ENCODE measurements at places on chromosomes 4 and X.

- no peak for DNase-seq
Observed at GRCh38 chr4:99356992-99357391, 4.4 kb upstream of the ADH1C start.

- DNase-seq = no peak
Observed at GRCh38 chr4:99648321-99648720, 9.3 kb downstream of the C4orf54 start.

- DNase-seq = no peak
Observed at GRCh38 chrX:118167361-118167760, 50.8 kb upstream of the KLHL13 start.

DNA sequence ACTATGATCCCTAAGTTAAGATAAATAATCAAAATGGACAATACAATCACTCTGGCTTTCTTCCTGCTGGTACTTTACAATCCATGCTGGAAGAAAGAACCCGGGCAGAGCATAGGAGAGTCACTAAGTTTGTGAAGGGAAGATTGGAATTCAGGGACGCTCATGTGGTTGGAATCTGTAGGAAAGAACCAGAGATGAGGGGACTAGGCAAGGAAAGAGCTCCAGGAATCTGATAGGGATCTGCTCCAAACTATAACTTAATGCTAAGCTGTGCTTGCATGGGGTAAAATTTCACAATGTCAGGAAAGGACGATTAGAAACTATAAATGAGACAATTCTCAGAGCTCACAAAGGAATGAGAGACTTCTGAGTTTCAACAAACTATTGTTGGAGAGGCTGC lies 167.5 kb downstream of the ADGRA3 start:
- no peak for DNase-seq

- DNase-seq = no peak
Observed at GRCh38 chrX:148133105-148133725, 152.1 kb downstream of the FMR1NB start.

DNA sequence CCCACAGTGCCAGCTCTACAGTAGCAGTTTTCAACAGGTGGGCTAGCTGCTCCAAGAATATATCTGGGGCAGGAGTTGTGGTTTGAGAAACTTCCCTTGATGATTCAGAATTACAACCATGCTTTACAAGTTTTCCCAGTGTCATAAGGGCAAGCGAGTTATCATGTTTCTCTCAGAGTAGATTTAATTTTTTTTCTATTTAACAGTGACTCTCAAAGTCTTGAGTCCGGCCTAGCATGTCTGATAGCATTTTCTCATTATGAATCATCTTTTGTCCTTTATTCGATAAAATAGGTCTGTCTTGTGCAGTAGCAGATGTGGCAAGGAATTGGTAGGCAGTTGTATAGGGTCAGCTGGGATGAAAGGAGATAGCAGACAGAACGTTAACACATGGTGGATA lies 62.2 kb upstream of the SPANXD start:
- DNase-seq = no peak

- DNase-seq = no peak
Observed at GRCh38 chr4:121824171-121824527, 466 bp upstream of the CCNA2 start.

DNA sequence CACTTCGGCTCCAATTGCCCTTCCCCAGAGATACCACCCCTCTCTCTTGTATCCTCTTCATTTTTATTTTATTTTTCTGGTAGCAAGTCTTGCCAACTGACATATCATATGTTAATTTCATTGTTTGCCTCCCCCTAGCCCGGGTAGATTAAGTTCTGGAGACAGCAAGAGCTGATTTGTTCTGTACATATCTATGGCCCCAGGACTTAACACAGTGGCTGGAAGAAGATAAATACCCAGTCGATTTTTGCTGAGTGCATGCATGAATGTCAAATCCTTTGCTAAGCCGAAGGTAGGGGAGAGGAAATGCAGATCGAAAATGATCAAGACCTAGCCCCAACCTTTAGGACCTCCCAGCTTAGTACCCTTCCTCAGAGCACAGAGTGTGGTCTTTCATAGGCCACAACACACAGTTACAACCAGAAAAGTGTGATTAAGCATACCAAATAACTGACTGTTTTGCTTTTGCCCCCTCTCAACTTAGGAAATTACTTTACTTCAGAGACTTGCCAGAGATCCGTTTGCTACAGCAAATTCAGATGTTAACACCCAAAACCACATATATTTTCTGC lies 58.7 kb upstream of the KLF3 start:
- DNase-seq = no peak

All from left renal cortex interstitium (tissue), 4 donors.